ENCODE measurements at places on chromosomes 16 and 17.

- no peak for DNase-seq
These were observed 432.4 kb upstream of the PMFBP1 start for GRCh38 chr16:72604375-72604774.

DNA sequence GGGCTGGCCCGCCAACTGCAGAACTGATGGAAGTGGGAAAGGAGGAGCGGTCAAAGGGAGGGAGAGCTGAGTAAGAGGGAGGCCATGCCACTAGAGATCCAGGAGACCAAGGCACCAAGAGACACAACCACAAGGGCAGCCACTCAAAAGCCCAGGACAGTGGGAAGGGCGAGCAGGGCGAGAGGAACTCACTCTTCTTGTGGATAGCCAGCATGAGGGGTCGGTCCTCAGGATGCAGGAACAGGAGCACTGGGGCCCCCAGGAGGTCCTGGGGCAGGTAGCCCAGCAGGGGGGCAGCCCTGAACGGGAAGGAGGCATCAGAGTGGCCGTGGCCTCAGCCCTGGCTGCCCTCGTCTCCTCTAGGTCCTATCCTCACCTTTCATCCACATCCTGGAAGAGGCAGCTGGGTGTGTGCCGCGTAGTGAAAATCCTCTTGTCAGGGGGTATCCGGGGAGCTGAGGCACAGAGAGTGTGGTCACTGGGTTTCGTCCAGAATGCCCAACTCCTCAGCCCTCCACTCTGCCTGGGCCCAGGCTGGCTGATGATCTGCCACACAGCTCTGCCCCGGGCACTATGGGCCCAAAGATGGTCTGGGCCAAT, 4.3 kb downstream of the PER1 start:
- DNase-seq = no peak

DNA sequence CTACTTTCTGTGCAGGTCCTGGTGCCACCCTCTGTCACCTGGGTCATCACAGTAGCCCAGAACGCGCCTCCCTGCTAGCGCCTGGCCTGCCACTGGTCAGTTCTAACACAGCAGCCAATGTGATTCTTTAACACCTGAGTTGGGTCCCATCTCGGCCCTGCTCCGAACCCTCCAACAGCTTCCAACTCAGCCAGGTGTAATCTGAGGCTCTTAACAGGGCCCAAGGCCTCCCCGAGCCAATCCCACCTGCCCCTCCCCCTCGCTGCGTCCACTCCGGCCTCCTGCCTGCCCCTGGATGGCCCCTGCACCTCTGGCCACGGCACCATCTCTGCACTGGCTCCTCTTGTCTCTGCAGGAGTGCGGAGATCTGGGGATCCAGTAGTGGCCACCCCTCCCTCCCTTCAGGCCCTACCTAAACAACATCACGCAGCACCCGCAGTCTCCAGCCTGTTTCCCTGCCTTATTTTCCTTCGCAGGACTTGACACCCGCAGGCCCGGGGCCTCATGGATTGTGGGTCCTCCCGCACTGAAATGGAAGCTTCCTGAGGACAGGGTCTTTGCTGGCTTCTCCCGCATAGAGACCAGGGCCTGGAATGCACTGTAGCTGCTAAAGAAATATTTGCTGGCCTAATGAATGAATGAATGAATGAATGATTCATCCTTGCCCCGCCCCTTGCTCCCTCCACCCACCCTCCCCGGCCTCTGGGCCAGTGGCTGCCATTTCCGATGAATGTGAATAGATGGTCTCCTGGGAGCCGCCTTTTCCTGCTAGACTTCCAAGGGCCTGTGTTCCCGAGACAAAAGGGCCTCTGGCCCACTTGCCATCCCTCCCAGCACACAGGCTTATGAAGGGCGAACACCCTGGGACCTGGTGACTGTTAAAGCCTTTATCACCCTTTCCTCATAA, 174.8 kb upstream of the FOXF1 start:
- DNase-seq = no peak

DNA sequence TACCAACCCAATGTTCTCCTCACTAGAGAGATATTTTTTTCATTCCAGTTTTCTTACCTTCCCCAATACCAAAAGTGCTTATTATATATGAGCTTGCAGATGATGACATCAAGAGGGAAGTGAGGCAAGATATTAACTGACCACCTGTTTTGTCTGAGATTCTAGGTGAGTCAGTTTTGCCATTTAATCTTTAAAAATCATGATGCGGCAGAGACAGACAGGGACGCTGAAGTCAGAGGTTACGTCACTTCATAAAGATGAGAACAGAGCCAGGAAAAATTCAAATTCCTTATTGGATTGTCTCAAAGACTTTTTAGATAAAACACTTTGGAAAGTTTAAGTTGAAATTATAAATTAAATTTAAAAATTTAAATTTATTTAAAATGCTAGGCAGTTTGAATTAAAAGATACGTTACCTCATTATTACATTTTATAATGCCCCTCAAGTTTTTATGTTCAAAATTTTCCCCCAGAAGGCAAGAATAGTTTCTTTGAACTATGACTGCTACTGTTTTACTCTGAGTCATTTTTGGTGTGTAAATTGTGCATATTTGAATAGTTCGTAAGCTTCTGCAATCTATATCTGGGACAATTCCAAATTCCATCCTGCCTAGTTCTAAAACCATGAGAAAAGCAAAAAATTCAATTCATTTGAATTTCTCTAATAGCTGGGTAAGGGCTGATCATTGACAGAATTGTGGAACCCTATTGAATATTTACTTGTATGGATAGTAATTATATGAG, 839.6 kb upstream of the GOT2 start:
- no peak for DNase-seq

- no peak for DNase-seq
These were observed 23.5 kb downstream of the TMC6 start for GRCh38 chr17:78105101-78105500.

- no peak for DNase-seq
These were observed 42.3 kb upstream of the ZNF750 start for GRCh38 chr17:82881900-82882714.

DNA sequence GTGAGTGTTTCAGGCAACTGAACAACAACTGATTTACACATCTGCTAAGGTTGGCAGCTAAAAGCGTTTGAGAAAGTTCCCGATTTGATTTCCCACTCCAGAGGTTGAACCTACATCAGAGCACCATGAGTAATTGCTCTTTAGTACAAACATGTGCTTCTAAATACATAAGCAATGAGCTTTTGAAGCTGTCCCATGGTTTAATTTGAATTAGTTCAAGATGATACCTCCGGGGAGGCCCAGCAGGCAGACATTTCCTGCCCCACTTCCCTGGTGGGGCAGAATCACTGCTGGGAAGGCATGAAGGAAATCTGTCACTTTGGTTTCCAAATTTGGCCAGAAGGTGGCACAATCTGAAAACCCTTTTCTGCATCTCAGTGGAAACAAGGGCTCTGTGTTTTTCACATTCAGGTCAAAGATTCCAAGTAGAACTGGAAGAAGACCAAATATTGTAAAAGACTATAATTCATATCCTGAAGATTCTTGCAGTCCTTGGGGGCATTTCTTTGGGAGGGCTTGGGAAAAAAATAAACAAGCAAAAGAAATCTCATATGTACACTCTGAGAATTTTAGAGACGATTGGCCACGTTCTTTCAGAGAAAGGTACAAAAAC, 176.2 kb upstream of the FAM20A start:
- DNase-seq = no peak

DNA sequence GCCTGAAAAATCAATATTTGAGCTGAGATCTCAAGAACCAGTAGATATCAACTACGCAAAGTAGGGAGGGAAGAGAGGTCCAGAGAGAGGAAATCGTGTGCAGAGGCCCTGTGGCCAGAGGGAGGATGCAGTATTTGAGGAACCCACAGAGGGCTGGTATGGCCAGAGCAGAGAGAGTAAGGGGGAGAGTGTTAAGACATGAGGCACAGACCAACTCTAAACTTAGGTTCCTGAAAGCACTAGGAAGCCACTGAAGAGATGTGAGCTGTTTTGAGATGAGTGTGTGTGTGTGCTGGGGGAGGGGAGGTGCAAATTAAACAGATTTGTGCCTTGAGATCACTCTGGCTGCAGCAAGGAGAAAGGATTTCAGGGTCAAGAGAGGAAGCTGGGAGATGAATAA, 10.9 kb downstream of the SLC13A2 start:
- no peak for DNase-seq

- DNase-seq = no peak
These were observed 78.6 kb upstream of the ZFHX3 start for GRCh38 chr16:73126525-73126853.

DNA sequence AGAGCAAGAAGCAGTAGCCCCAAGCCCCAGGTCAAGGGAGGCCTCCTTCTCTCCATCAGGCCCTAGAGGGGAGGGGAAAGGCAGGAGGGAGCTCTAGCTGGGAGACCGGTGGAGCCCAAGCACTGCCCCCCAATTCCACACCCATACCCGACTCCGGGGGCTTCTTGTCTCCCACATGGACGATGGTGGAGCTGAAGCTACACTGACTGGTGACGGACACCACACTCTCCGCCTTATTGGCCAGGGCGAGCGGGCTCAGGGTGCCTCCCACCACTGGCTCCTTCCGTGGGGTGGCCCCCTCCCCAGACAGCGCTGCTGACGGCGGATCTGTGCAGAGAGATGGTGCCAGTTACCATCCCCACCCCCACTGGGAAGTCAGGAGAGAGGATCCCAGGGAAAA, 6.4 kb downstream of the PER1 start:
- DNase-seq = no peak

DNA sequence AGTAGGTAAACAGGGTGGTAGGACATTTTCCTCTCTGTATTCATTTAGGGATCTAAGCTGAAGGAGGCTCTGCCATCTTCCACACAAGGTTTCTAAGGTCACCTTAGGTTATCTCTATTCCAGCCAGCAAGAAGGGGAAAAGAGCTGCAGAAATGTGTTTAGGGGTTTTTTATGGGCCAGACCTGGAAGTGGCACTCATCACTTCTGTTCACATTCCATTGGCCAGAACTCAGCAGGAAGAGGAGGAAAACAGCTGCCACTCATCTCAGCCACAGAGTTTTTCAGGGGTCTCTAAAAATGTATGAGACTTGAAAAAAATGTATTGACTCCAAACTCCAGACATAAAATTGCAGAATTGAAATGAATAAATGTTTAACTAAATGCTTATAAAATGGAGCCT, 65.8 kb downstream of the FTO start:
- DNase-seq = no peak

GRCh38 chr16:13795131-13795530, 124.8 kb upstream of the ERCC4 start:
- DNase-seq = no peak

GRCh38 chr17:30323262-30323894, 10.5 kb downstream of the TMIGD1 start:
- DNase-seq = no peak

DNA sequence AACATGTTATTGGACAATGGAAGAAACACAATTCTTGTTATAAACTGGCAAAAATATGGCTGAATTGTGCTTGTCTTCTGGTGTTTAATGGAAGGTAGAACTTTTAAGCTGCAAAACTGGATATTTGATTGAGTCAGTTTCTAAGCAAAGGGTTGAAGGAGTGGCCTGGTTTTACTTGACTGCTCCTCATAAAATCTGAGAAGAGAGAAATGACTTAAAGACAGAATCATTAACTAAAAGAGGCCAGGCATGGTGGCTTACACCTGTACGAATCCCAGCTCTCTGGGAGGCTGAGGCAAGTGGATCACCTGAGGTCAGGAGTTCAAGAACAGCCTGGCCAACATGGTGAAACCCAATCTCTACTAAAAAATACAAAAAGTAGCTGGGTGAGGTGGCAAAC, 770.7 kb downstream of the CDH11 start:
- DNase-seq = no peak

DNA sequence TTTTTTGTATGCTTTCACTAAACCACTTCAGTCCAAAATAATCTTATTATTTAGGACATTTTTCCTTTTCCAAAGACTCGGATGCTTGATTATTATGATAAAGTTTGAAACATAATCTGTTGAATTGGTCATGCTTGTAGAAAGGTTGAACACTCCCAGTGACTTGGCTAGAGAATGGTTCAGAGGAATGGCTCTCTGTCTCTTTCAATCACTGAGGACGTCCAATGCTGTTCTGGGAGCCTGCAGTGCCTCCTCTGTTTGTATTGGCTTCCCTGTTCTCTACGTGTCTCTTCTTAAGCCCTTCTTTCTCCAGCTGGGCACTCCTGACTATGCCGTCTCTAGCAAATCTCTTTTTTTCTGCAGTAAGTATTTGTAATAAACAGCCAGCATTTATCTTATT, 369.0 kb upstream of the DYNLRB2 start:
- no peak for DNase-seq

DNA sequence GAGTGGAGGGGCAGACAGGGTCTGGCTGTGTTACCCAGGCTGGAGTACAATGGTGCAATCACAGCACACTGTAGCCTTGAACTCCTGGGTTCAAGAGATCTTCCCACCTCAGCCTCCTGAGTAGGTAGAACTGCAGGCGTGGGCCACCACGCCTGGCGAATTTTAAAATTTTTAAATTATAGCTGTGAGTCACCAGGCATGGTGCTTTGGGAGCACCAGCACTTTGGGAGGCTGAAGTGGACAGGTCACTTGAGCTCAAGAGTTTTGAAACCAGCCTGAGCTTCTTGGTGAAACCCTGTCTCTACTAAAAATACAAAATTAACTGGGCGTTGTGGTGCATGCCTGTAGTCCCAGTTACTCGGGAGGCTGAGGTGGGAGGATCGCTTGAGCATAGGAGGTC, 114.0 kb downstream of the CHD9 start:
- DNase-seq = no peak

DNA sequence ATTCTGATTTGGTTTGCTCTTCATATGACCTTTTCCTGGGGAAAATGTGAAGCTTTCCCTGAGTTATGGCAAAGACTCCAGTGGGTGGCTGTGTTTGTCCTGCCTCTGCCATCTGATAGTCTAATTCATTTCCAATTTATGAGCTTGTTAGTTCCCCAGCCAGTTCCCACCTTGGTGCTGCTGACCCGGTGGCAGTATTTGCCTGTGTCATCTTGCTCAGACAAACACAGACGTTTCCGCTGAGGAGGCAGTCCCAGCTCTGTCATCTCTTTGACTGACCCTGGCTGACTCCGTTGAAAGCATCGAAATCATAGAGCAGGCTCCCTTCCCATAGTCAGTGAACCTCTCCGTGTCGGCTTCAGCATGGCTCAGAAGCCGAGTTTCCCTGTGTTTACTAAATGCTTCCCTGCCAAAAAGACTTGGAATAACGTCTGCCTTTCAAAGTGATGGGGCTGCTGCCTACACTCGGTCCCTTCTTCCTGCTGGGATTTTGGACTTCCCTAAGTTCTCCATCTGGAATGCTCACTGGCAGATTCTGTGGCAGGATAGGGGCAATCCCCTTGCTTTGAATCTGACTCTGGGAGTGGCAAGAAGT, 538.3 kb downstream of the NPIPA7 start:
- no peak for DNase-seq

GRCh38 chr17:42387661-42388380, 421 bp downstream of the STAT3 start:
- DNase-seq = no peak

DNA sequence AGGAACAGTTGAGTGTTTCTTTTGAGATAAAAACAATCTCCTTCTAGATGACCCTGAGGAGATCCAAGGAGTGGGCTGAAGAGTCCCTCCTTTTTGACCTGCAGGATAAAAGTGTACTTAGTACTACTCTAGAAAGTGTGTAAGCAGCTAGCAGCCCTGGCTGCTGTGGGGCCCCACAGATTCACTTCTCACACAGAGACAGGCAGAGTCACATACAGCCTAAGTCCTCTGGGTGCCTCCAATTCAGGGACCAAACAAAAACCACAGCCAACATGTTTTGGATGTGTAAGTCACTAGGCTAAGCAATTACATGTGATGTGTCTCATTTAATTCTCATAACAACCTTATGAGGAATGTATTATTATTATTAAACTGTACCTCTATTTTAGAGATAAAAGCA, 97.1 kb downstream of the TMEM100 start:
- no peak for DNase-seq

- no peak for DNase-seq
These were observed 16.7 kb upstream of the BAIAP2 start for GRCh38 chr17:81018044-81018802.

Measured in activated CD8-positive, alpha-beta memory T cell treated with anti-CD3 and anti-CD28 coated beads for 48 hours (primary cell).